ENCODE measurements at places on chromosomes 6 and 20. TPM values are rescaled to one million over a fixed set of nuclear protein-coding genes. Genes with fewer than 3 reads are reported as not detected.

Gene ZC3H12D
- total RNA-seq = 0.12 TPM

Gene MLIP
- 1.3 TPM for total RNA-seq

Gene ISM1
- total RNA-seq = 0.82 TPM

Gene HDGFL1
- not detected for total RNA-seq

Gene LY6G5C
- not detected for total RNA-seq

Gene RIMS4
- total RNA-seq = 0.12 TPM

Gene PGBD1
- 3.7 TPM for total RNA-seq
